ENCODE measurements at places on chromosomes 11 and 22.

DNA sequence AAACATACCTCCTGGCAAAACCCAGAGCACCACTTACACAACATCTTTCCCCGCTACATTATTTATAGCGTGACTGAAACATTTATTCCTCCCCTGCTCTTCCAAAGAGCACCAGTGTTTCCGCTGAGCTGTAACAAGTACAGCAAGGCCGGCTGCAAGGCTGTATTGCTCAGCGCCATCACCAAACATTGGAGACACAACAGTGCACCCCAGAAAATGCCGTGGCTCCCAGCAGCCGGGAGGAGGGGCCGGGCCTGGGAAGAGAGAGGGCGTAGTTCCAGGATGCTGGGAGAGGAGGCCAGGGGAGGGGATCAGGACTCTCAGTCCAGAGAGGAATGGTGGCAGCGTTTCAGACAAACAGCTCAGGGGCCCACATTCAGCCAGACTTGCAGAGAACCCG lies 133.2 kb downstream of the DSCAML1 start:
- DNase-seq, result no peak

DNA sequence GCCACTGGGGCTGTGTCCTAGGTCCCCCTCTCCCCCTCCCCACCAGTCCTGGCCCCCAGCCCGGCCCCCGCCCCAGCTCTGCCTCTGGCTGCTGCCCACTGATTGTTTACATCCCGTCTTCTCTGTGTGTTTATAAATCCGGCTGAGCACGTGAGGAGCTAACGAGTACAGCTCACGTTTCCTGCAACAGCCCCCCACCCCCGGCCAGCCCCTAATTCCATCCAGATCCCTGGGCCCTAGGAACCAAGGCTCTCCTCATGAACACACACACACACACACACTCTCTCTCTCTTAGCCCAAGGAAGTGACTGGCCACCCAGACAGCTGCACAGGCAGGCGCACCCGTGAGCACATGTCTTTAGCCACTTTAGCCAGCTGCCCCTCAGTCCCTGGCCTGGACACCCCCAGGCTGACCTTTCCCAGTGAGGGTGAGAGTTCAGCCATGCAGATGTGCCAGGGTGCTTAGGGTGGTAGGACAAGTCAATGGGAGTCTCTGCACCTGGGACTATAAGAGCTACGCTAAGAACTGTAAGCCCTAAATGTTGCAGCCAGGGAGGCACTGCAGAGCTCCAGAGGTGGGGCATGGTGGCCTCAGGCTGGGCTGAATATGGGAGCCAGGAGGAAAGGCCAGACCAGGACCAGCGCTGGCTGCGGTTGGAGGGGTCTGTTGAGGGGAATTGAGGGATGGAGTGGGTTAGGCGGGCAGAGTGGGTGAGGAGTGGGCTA lies 2.9 kb downstream of the CLCF1 start:
- peak; percentile 62 for DNase-seq

- DNase-seq, result peak; percentile 39
Measured at GRCh38 chr11:44530413-44531115, 34.9 kb upstream of the CD82 start.

GRCh38 chr11:96413408-96413807 lies 23.6 kb downstream of the JRKL start:
- DNase-seq, result no peak

DNA sequence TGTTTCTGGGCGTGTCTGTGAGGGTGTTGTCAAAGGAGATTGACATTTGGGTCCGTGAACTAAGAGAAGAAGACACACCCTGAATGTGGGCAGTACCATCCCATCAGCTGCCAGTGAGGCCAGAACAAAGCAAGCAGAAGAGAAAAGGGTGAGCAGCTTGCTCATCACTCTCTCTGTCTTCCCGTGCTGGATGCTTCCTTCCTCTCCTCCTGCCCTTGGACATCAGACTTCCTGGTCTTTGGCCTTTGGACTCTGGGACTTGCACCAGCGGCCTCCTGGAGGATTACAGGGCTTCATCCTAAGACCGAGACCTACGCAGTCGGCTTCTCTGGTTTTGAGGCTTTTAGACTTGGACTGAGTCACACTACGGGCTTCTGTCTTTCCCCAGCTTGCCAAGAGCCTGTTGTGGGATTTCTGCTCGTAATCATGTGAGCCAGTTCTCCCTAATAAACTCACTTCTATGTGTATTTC lies 18.8 kb downstream of the APOL2 start:
- DNase-seq, result peak; percentile 32

DNA sequence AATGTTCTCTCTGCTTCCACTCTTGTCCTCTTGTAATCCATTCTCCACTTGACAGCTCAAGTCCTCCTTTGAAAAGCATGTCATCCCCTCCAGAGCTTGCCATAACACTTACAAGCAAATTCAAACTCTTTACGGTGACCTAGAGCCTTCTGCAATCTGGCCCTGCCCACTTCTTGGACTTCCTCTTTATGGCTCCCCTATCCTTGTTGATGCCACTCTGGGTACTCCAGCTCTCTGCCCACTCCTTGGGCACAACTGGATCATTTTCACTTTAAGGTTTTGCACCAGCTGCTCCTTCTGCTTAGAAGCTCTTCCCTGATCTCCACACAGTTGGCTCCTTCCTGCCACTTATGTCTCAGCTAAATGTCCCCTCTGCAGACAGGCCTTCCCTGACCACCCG lies 217.9 kb downstream of the DSCAML1 start:
- DNase-seq, result no peak

- DNase-seq, result no peak
Measured at GRCh38 chr22:44906999-44907644, 102.7 kb downstream of the PHF21B start.
